ENCODE measurements at places on chromosomes 12 and 14.

GRCh38 chr12:62604871-62605270 lies 138.2 kb downstream of the MON2 start:
- peak; percentile 6 for DNase-seq

DNA sequence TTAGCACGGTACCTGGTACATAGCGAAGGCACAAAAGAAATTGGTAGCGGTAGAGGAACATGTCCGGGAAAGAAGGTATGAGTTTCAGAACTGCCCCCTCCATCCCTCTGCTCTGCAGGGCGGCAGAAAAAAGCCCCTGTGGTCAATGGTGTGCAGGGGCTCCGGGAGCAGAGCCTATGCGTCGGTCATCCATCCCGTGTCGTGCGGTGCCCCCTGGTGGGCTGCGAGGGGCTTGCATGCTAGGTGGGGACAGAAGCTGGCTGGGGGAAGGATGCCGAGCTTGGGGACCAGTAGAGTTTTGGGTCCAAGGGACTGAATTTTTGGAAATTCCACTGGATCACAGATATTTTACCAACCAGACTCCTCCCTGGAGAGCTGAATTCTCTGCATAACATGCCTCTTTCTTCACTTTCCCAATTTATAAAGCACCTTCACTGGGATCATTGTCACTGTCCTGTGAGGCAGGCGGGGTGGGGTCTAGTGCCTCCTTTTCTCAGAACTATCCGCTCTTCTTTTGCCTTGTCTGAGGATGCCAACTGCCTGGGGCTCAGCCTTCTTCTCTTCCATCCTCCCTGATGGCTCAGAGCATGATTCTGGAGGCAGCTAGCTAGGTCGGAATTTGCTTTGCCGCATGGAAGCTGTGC lies 148.7 kb downstream of the SMOC1 start:
- DNase-seq = peak; percentile 4

GRCh38 chr12:22413592-22413991 lies 79.1 kb upstream of the ST8SIA1 start:
- DNase-seq = no peak

- no peak for DNase-seq
These were observed 70.2 kb downstream of the STXBP6 start for GRCh38 chr14:24979725-24980239.

- DNase-seq = no peak
These were observed 9.0 kb upstream of the CD163 start for GRCh38 chr12:7512553-7512952.
